HT1080 (cell line): ENCODE measurements at places on chromosomes 2 and 18. TPM values are rescaled to one million over a fixed set of nuclear protein-coding genes. Genes with fewer than 3 reads are reported as not detected.

TMEM198 gene
- 1.8 and 2.0 TPM in 2 replicates for total RNA-seq

FAM124B gene
- not detected in 2 replicates for total RNA-seq

SKA1 gene
- 40.5 and 43.1 TPM in 2 replicates for total RNA-seq

TCF4 gene
- total RNA-seq, result 11.5 and 14.7 TPM in 2 replicates

FSHR gene
- total RNA-seq, result not detected in 2 replicates

RPRM gene
- total RNA-seq, result not detected in 2 replicates

DNA sequence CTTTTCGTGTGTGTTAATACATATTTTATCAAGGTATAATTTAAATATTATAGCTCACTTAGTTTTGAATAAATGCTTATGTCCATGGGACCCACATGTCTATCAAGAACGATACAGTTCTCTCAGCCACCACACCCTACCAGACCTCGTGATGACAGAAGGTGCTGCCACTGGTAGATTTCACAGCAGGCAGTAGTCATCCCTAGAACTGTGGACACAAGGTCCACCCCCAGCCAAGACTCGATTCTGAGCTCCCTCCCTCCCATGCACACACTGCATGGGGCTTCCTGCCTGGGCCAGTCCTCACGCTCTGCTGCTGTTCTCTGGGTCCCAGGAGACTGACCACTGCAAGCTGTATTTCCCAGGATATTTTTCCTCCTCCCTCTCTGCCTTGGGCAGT lies 26.5 kb upstream of the CREB1 start:
- peak; percentile 73 for DNase-seq

DNA sequence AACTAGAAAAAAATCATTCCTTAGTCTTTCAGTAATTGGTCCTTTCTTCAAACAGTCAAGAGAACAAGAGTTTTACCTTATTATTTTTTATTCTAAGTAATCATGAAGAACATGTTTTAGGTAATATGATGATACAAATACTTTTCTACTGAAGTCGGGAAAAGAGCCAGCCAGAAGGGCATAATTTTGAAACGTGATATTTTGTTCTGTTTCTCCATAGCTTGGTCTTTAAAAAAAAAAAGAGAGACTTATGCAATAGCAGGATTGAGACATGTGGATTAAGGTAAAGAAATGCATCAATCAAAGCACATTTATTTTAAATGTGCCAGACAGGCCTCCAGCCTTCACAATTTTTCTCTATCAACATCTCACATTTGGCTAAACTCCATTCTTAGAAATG lies 1016.8 kb downstream of the CNTNAP5 start:
- no peak for DNase-seq

GRCh38 chr2:195337597-195337996 lies 319.4 kb upstream of the SLC39A10 start:
- DNase-seq, result no peak

GRCh38 chr2:50345701-50346591 lies 686.0 kb downstream of the NRXN1 start:
- no peak for DNase-seq

- peak; percentile 85 for DNase-seq
Observed at GRCh38 chr2:70828914-70829824, 6.4 kb downstream of the CD207 start.

DNA sequence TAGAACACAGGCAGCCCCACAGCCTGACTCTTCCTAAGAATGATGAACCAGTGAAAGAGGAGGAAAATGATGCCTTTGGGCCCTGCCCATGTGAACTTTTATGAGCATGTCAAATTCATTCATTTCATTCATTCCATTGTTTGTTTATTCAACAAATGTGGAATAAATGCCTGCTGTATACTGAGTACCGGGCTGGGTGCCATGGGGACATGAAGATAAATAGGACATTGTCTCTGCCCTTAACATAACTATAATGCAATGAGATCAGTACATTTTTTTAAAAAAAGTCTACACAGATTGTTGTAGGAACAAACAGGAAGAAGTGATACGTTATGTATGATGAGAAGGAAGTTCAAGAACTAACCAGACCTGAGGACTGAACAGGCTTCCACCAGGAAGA lies 14.7 kb downstream of the MREG start:
- DNase-seq, result no peak

DNA sequence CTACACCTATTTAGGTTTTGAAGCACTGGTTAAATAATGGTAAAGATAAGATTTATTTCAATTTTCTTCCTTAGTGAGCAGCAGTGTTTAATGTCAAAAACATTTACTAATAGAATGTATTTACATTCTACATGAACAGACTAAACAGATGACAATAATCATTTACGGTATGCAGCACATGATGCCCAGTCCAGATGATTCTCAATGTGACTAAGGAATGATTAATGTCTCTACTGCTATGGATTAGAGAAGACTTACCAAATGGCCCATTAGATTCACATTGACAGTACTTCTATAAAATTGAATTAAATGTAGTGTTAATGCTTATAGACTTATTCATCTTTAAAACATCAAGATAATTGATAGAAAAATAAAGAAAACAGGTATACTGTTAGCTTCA lies 22.1 kb upstream of the SLC5A7 start:
- no peak for DNase-seq

- no peak for DNase-seq
Observed at GRCh38 chr2:97979904-97980303, 15.8 kb downstream of the TMEM131 start.
